ENCODE measurements at places on chromosomes 1 and 21. TPM values are rescaled to one million over a fixed set of nuclear protein-coding genes. Genes with fewer than 3 reads are reported as not detected.

TFF3 gene
- total RNA-seq: 3.8 TPM

DNA sequence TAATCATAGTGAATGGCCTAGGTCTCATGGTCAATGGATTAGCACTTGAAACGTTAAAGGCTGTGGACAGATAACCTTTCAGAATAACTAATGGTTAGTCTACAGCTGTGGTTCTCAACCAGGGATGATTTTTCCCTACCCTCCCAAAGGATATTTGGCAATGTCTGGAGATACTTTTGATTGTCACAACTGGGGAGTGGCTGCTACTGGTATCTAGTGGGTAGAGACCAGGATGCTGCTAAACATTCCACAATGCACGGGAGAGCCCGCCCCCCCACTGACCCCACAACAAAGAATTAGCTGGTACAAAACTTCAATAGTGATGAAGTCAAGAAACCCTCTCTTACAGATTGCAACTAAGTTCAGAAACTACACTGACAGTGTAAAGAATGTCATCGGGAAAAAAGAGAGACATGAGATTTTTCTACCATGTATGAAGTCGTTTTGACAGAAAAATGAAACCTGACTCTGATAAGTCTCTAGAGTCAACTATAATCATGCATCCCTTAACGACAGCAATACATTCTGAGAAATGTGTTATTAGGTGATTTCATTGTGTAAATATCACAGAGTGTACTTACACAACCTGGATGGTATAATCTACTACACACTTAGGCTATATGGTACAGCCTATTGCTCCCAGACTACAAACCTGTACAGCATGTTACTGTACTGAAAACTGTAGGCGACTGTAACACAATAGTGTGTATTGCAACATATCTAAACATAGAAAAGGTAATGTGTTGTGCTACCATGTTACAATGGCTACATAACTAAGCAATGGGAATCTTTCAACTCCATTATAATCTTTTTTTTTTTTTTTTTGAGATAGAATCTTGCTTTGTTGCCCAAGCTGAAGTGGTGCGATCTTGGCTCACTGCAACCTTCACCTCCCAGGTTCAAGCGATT, 49.7 kb upstream of the PRDX6 start:
- peaks cover 3% of the 10 kb centered on the region for H3K4me1 ChIP-seq
- no peaks in the 10 kb centered on the region for H3K36me3 ChIP-seq
- no peaks in the 10 kb centered on the region for H3K27me3 ChIP-seq
- H3K4me3 ChIP-seq: no peak overlapping the region
- DNase-seq: no peak

DNA sequence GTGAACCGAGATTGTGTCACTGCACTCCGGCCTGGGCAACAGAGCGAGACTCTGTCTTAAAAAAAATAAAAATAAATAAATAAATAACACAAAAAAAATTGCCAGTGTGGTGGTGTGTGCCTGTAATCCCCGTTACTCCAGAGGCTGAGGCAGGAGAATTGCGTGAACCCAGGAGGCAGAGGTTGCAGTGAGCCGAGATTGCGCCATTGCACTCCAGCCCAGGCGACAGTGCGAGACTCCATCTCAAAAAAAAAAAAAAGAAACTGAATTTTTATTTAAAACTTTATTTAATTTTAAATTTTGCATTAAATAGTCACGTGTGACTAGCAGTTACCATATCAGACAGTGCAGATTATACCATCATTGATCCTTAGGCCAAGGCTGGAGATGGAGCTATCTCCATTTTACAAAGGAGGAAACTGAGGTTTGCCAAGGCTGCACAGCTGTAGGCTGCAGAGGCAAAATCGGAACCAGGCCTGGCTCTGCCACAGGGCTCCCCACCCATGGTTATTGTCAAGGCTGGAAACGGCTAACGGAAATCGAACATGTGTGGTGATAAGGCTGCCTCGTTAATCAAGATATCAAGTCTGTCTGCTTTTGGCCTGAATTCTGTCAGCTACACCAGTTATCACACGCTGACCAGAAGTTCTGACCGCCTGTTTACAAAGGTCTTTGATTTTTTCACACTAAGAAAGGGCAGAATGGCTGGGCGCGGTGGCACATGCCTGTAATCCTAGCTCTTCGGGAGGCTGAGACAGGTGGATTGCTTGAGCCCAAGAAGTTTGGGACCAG, 20.5 kb downstream of the HSPG2 start:
- no peak for DNase-seq
- H3K4me3 ChIP-seq: no peak overlapping the region
- H3K4me1 ChIP-seq: peaks cover 14% of the 10 kb centered on the region
- H3K36me3 ChIP-seq: no peaks in the 10 kb centered on the region
- peak overlapping the region; percentile 37 for H3K27ac ChIP-seq

- no peak for DNase-seq
- no peak overlapping the region for H3K4me3 ChIP-seq
- H3K27me3 ChIP-seq: no peaks in the 10 kb centered on the region
- no peaks in the 10 kb centered on the region for H3K36me3 ChIP-seq
- H3K27ac ChIP-seq: no peak overlapping the region
Measured at GRCh38 chr21:18493422-18493821, 89.8 kb upstream of the TMPRSS15 start.

DNA sequence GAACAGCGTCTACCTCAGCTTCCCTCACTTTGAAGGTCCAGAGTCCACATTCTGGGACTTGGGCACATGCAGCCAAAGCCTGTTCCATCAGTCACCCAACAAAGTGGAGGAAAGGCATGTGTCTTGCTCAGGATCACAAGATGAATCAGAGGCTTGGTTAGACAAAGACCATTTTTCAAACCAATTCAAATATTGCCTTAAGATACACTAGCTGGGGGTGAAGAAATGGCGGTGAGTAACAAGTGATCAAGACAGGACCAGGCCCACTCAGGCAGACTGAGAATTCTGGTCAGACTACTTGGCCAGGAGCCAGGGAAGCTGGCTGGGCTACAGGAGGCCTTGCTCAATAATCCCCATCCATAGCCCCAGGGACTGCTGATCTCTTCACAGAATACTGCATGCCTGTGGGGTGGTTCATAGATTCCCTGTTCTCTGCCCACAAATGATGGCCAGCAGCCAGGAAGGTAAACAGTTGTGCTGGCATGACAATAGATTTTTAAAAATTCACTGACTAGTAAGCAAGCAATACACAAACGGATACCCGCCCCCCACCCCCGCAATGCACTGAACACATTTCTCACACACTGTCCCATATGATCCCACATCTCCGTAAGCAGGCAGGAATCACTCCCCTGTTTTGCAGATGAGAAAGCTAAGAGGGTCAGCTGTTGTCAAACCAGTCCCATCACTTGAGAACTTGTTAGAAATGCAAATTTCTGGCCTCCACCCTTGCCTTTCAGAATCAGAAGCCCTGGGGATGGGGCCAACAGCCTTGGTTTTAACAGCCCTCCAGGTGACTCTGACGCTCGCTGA, 27.2 kb downstream of the ERI3 start:
- no peak overlapping the region for H3K27ac ChIP-seq
- H3K4me3 ChIP-seq: no peak overlapping the region
- H3K4me1 ChIP-seq: peaks cover 2% of the 10 kb centered on the region
- H3K36me3 ChIP-seq: no peaks in the 10 kb centered on the region
- DNase-seq: peak; percentile 93

DNA sequence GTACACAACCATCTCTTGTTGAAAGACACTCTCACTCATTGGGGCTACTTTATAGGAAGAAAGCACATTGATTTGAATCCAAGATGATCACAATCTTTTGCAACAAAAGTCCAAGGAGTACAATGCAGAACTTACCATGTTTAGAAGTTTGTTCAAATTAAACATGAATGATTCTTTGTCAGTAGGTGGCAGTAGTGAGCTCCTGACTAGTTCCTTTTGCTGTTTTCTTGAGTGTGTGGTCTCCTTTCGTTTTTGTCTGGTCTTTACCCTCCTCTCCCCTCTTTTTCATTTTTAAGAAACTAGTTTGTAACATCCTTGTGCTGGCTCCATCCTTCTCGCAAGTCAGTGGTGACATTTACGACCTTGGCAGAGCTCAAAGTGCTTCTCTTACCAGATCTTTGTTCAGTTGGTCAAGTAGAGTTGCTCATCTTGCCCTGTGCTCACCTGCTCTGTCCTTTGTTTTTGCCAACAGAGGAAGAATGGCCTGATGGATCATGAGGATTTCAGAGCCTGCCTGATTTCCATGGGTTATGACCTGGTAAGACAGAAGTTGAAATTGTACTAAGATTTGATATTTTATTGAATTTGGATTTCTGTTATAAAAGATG, 35.7 kb upstream of the MTR start:
- no peaks in the 10 kb centered on the region for H3K27me3 ChIP-seq
- no peak overlapping the region for H3K27ac ChIP-seq
- H3K36me3 ChIP-seq: peaks cover 2% of the 10 kb centered on the region
- H3K4me3 ChIP-seq: no peak overlapping the region

CDCA8 gene
- 0.71 TPM for total RNA-seq

TGFB2 gene
- 15.5 TPM for total RNA-seq
